Type B pancreatic cell (in vitro differentiated cells): ENCODE measurements at places on chromosomes 2 and 18.
A peak's percentile ranks its signal among the peaks of the same experiment; 100 is the strongest.

DNA sequence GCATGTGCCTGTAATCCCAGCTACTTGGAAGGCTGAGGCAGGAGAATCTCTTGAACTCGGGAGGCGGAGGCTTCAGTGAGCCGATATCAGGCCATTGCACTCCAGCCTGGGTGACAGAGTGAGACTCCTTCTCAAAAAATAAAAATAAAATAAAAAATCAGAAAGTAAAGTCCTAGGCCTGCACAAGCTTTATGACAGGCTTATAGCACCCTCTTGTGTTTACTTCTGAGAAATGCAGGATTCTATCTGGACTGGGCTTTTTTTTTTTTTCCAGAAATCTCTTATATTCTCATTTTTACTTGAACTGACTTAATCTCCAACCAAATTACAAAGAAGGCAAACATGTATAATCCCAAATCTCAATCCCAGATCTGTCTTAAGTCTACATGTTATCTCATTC is 26.1 kb upstream of the REG3G start:
- no peak for DNase-seq

DNA sequence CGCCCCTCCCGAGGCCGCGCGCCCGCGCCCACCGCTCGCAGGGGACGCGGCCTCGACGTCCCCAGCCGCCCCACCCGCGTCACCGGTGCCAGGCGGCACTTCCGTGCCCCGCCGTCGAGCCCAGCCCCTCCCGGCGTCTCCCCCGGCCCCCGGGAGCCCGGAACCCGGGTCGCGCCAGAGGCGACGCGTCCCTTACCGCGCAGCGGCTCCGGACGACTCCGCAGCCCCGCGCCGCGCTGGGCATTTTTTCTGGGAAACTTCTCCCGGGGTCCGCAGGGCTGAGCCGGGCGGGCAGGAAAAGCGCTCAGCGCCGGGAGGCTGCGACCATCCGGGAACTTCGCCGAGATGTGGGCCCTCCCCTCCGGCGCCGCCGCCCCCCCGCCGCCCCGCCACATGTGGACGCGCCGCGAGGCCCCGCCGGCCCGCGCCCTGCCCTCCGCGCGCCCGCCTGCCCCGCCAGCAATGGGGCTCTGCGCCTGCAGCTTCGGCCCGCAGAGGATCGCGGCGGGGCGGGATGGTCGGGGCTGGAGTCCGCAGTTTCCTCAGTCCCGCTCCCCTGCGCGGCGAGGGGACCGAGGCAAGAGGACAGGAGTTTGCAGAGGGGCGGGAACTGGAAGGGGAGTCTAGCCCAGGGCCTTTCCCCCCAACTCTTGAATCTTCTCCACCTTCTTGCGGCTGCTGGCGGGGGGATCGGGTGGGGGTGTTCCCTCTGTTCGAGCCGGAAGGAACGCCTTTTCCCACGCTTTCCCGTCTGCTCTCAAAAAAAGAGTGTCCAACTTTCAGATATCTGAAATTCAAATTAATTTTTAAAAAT is 81.5 kb downstream of the CHRNA1 start:
- DNase-seq = peak; percentile 78

DNA sequence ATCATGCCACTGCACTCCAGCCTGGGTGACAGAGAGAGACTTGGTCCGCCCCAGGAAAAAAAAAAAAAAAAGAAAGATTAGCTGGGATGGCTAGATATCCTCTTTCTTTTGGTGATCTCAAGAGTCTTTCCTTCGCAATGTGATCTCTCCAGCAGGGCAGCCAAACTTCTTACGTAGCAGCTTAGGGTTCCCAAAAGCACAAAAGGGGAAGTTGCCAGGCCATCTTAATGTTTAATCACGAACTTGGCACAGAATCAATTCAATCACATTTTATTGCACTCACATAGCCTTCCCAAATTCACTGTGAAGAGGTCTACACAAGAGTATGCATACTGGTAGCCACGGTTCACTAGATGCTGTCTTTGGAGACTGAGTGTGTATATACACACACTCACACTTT is 53.1 kb downstream of the VIL1 start:
- DNase-seq = no peak

GRCh38 chr2:175030380-175031271 is 25.4 kb upstream of the CHN1 start:
- DNase-seq = no peak

GRCh38 chr2:177325554-177325953 is 61.0 kb upstream of the NFE2L2 start:
- no peak for DNase-seq

DNA sequence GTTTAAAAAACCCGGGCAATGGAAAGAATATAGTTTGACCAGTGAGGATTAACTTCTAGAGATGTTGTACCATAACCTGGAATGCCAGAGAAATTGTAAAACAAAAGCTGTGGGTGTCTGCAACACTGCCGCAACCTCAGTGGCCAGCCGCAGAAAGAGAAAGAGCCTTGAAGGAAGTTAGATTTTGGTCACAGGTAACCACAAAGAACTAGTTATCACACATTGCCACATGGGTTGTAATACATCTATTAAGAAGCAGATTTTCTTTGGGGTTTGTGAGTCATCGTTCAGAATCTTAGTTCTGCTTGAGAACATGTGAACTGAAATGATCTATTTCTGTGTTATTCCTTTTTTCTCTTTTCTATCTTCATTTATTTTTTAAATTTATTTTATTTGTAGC is 222.9 kb upstream of the AGAP1 start:
- no peak for DNase-seq
